ENCODE measurements at places on chromosomes 11 and 22.

GRCh38 chr11:77883775-77884174 lies 62.8 kb downstream of the AAMDC start:
- no peak for DNase-seq

GRCh38 chr11:44575288-44575672 lies 9.8 kb downstream of the CD82 start:
- no peak for DNase-seq

GRCh38 chr11:831118-831864 lies 1.5 kb upstream of the CD151 start:
- no peak for DNase-seq

- DNase-seq, result no peak
These were observed 11.2 kb downstream of the MB start for GRCh38 chr22:35605851-35606481.

GRCh38 chr11:108847298-108847990 lies 182.6 kb downstream of the DDX10 start:
- no peak for DNase-seq

DNA sequence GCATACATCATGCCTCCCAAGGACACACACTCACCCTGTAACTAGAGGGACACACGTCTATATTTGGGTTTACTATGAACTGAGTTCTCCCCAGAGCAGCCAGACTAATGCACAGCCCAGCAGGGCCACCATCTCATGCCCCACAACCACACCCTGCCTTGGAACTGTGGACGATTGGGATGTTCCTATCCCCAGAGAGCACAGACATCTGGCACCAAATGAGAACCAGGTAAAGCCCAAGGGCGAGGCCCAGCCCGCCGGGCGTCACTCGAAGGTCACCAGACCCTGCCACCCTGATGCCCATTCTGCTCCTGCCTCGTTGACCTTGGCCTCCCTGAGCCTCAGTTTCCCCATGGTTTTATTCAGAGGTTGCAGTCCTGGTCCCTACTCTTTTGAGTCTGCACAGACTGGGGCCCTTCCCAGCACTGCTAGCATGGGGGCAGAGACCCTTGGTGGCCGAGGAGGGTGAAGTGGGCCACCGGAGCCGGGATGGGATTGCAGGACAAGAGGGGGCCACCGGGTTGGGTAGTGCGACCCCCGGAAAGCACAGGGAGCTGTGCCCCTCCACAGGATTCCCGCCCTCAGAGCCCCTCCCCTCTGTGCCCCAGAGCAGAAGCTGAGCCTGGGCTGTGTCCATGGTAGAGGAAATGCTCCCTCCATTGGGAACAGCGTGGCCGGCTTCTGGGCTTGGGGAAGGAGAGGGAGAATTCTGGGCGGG lies 56.8 kb downstream of the IGLL5 start:
- DNase-seq, result no peak

- no peak for DNase-seq
These were observed 33.0 kb downstream of the LRRC10B start for GRCh38 chr11:61541598-61541997.

DNA sequence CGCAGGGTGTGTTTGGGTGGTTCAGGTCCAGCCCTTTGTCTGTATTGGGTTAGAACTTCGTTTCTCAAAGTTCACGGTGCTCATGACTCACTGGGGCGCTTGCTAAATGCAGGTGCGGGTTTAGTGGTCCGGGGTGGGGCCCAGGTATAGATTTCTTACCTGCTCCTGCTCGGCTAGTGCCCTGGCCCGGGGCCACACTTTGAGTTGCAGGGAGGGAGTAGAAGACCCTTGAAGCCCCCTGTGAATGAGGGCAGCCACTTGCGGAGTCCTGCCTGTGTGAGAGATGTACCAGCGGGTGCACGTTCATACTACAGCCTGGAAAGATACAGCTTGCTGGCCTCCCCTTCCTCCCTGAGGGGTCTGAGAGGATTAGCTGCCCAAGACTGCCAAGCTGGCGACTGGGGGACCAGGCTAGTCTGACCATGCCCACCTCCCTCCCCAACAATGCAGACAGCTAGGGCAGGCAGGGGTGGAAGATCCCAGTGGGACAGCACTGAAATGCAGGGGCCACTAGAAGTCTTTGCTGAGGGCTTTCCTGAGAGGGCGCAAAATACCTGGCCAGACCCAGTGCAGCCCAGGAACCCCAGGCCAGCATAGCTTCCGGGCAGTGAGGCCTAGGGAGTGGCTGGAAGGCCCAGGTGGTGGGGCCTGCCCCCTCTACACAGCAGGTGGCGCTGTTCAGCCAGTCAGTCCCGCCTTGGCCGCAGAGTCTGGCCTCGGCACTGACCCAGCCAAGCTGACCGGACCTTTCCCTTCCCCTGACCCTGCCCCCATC lies 5.1 kb upstream of the MYRF start:
- DNase-seq, result peak; percentile 56

DNA sequence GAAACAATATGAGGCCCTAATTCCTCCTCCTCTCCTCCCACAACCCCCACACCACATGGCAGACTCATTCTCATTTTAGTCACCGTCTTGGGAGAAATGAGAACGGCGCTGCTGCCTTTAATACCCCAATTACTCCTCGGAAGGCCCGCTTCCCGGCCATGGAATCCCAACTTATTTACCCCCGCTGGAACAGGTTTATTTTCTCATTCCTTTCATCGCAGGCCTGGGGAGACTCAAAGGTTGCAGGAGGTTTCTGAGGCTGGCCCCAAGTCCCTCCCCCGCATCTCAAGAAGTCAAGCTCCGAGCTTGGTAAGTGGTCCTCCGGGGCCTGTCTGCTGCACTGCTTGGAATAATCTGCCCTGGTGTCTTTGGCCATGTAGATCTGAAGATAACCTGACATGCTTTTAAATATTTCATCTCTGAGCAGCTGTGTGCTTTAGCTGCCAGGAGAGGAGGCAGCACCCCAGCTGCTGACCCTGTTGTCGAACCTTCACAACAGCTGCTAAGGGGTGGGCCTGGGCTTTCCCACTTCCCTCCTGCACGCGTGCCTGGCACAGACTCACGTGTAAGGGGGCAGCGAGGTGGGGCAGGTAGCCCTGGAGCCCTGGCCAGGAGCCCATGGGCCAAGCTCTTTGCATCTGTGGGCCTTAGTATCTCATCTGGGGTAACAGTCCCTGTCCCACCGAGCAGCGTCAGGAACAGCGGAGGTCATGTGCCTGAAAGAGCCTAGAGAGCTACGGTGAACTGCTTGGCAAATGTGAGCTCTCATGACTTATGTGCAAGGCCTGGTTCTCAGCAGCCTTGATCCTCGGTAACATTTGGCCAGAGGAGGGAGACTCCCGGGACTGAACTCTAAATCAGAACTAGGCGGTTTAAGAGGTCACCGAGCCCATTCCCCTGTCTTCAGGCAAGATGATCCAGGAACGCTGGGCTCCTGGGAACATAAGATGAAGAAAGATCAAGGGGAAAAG lies 164.6 kb downstream of the ST3GAL4 start:
- no peak for DNase-seq

- peak; percentile 18 for DNase-seq
These were observed 1.1 kb upstream of the SLC35F2 start for GRCh38 chr11:107859459-107860239.

GRCh38 chr22:36267058-36267457 lies 14.1 kb downstream of the APOL1 start:
- DNase-seq, result no peak

DNA sequence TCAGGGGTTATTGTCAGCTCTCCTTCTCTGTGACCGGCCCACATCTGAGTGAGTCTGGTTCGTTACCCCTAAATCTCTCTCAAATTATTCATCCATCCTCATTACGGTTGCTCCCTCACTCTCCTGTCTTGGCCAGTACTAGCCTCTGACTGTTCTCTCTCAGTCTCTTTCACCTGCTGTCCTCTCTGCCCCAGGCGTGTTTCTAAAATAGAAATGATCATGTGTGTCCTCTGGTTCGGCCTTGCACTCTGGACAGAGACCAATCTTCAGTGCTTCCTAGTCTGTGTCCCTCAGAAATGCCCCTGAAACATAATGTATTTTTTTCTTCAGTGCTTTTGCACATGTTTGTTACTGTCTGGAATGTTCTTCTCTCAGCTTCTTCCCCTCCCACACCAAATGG lies 4.9 kb downstream of the PSMD13 start:
- no peak for DNase-seq

DNA sequence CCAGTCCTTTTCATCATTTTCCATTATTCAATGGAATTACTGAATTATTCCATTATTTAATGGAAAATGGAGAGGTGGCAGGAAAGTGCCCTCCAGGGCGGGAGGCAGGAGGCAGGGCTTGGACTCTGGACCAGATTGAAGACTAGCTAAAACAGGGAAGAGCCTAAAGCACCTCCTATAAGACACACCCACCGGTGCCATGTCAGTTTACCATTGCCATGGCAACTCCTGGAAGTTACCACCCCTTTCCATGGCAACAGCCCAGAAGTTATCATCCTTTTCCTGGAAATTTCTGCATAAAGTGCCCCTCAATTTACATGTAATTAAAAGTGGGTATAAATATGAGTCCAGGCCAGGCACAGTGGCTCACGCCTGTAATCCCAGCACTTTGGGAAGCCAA lies 443.7 kb downstream of the TBC1D22A start:
- no peak for DNase-seq

DNA sequence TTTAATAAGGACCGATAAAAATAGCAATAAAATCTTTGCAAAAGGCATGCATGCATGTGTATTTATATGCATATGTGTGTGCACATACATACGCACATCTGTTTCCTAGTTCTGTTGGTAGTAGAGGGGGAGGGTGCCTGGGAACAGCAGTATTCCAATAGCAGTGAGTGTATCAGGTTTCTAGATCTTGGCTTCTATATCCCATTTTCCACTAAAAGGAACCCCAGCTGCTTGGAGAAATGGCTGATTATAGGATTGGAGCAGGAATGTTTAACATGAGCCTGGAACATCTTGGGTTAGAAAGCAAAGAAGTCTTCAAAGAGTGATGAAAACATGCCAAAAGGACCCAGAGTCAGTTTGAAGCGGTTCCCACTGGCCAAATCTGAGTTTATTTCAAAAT lies 21.0 kb downstream of the TNRC6B start:
- no peak for DNase-seq

- DNase-seq, result no peak
These were observed 187.4 kb downstream of the OR4A47 start for GRCh38 chr11:48675945-48676344.

DNA sequence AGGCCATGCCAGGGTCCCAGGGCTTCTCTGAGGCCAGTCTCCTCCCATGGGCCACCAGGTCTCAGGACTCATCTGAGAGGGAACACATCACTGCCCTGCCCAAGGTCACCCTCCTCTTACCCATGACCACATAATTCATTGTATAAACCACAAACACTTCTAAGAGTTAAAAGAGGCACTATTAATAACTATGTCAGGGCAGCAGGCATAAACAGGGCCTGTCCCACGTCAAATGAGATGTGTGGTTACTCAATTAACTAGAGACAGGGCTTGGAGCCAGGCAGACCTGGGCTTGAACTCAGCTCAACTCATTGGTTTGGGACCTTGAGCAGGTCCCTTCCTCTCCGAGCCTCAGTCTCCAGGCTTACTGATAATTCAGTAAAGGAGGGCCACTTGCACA lies 33.1 kb downstream of the ARAP1 start:
- peak; percentile 34 for DNase-seq

DNA sequence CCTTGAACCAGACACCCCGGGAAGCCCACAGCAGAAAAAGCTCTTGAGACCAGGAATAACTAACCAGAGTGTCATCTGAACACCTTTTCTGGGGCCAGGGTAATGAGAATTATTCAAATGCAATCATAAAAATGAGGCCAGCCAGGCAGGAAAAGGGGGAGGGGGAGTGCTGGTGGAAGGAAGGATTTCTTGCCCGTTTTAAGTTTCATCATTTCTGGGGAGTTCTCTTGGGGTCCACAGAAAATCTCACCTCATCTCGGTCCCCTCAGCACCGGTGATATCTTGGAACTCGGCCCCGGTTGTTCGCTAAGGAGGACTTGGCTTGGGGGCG lies 495 bp upstream of the PKNOX2 start:
- no peak for DNase-seq

GRCh38 chr11:107669893-107670601 lies 41.8 kb downstream of the SLN start:
- no peak for DNase-seq

DNA sequence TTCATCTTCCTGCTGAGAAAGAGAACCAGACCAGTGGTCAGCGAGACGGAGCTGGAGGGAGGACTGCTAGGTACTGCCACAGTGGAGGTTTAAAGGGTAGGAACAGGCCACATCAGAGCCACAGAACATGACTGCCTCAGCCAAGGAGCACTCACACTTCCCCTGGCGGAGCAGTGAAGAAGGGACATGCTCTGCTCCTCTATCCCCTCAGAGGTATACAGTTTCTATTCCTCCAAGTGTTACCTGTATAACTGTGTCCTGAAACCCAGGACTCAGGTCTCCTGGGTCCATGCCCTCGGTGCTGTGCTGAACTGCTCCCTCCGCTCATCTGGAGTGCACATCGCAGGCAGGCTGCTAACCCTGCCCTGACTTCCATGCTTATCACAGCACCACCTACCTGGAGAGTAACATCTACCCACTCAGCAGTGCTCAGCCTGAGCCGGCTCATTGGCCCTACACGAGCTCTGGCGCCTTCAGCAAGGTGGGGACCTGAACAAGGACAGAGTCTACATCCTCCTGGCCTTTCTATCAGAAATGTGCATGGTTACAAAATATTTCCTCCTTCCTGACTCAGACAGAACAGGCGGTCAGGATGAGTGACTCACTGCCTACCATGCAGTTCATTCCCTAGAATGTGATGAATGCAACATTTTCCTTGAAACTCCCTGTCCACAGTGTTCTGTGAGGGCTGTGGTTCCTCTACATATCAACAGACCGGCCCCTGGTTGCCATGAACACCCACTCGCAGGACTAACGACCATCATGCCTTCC lies 52.9 kb downstream of the C11orf58 start:
- no peak for DNase-seq

DNA sequence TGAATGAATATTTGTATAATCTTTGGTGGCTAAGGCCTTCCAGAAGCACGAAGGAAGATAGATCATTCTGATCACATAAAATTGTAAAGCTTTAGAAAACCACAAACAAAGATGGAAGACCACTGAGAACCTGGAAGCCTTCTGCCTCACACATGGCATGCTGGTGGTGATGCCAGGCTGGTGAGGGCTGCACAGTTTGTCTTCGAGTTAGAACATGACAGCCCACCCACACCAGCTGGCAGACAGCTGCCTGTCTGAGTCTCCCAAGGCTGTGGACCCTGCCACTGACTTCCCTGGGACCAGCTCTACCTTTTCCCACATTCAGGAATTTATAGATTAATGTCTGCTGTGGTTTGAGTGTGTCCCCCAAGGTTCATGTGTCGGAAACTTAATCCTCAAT lies 48.8 kb upstream of the B3GAT1 start:
- DNase-seq, result no peak

DNA sequence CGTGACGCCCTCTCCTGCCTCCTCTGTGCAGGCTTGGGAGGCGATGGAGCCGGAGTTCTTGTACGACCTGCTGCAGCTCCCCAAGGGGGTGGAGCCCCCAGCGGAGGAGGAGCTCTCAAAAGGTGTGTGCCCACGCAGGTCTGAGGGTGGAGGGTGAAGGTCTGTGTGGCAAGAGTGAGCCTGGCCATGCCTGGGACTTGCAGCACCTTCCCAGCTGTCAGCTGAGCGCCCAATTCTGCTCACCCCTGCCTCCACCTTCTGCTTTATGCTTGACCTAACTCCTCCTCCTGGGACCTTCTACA lies 2.5 kb downstream of the PARVG start:
- no peak for DNase-seq

DNA sequence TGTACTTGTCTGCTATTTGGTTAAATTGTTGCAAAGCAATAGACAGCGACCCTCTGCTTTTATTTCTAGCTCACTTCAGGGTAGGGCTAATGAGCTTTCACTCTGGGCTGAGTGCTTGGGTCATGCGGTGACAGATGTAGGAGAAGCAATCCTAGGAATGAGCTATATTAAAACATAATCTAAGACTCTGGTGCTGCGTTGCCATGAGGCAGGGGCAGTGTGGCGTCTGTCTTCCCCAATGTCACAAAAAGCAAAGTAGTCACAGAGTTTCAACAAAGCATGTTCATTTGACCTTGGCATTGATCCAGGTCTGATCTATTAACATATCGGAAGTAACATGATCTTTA lies 55.5 kb upstream of the GRAMD1B start:
- no peak for DNase-seq

Measured in NAMALWA (cell line).